GM12891 (cell line): ENCODE measurements at places on chromosomes 2 and 18.

- no peak for DNase-seq
Measured at GRCh38 chr2:120481446-120482194, 135.7 kb downstream of the INHBB start.

DNA sequence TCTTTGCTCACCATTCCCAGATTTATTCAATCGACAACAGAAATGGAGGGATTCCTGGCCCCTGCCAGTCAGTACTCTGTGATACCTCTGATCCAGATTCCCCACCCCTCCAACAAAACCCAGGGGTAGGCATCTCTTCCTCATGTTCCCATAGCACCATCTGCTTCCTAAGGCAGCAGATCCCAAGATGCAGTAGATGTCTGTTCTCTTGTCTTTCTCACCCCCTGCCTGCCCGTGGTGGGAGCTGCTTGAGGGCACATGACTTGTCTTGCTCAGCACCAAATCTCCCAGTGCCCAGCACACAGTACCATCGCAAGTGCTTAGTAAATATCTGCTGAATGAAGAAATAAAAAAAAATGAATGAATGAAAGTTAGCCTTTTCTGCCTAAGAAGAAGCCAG, 98.2 kb downstream of the ZBTB7C start:
- DNase-seq: no peak

- DNase-seq: no peak
Measured at GRCh38 chr18:27363872-27364271, 178.8 kb upstream of the CHST9 start.

DNA sequence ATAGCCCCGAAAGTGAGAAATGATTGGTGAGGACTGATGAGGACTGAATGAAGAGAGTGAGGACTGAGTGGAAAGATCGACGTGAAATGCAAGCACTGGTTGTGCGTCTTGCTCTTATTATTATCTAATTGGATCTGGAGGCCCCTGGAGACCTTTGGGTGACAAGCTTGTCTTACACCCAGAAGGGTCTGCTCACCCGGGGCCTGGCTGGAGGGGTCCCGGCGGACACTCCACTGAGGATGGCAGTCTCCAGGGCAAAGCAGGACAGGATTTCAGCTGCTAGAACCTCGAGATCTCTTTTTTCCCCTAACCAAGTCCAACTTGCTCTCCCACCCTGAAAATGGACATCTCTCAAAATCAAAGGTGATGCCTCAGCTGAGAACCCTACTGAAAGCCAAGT, 160.2 kb downstream of the MYT1L start:
- DNase-seq: no peak

- DNase-seq: no peak
Measured at GRCh38 chr2:183881978-183882377, 716.4 kb upstream of the ZNF804A start.

GRCh38 chr18:50849419-50849821, 29.5 kb upstream of the ME2 start:
- no peak for DNase-seq

- no peak for DNase-seq
Measured at GRCh38 chr2:183255411-183255810, 131.2 kb downstream of the NUP35 start.

- no peak for DNase-seq
Measured at GRCh38 chr2:176495826-176496225, 226.6 kb downstream of the MTX2 start.

GRCh38 chr2:68253219-68254068, 1.1 kb upstream of the PPP3R1 start:
- no peak for DNase-seq

GRCh38 chr18:73979742-73980141, 167.9 kb downstream of the FBXO15 start:
- no peak for DNase-seq

DNA sequence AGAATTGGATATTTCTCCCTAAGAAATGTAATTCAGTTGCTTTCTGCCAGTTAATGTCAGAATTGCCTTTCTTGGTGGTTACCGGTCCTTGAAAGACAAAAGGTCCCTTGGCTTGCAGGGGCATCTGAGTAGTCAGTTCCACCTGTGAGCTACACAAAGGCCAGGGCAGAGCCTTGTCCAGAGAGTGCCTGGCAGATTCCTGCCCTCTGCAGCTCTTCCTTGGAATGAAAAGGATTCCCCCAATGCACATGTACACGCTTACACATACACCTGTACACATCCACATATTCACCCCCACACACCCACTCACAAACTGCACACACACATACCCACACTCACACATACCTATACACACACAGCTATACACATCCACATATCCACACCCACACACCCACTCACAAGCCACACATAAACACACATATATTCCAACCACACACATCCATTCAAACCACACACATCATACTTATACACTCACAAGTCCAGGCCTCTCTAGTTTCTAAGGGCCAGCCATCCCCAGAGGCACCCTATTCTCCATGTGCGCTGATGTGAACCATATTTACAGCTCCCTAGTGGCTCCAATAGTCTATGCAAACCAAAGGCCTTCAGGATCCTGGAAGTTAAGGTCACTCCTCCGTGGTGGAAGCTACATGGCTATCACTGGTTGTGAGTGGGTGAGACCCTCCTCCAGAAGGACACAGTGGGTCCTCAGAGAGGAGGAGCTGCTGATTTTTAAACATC, 9.6 kb downstream of the CYRIA start:
- DNase-seq: no peak

DNA sequence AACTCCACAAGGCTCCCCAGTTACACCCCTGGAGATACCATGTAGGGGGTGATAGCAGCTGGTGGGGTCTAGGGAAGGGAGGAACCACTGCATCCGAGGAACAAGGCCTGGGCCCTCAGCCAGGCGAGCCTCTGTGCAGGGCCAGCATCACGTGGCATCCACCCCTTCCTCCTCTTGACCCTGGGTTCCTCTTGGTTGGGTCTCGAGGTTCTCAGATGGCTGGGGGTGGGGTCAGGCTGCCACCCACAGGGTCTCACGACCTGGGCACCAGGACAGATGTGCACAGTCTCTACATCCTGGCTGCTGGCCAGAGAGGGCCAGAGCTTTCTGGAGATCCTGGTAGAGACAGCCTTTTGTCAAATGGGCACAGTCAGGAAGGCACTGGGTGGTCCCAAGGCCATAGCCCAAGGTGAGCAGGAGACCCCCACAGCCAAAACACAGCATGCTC, 10.4 kb downstream of the HS6ST1 start:
- DNase-seq: no peak

DNA sequence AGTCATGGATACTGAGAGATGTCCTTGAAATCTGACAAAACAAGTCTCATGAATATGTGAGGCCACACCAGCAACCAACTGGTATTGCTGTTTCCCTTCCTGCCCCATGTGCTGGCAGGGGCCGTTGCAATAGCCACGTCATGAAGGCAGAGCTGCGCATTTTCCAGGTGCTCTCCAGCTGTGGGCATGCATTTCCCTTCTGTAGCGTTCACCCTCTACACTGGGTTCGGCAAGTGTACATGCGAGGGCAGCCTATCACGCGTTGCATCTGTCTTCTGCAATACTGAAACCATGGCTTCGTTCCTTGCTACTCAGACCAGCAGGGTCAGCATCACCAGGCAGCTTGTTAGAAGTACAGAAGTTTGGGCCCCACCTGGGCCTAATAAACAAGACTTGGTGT, 17.4 kb downstream of the ARL4C start:
- DNase-seq: no peak

DNA sequence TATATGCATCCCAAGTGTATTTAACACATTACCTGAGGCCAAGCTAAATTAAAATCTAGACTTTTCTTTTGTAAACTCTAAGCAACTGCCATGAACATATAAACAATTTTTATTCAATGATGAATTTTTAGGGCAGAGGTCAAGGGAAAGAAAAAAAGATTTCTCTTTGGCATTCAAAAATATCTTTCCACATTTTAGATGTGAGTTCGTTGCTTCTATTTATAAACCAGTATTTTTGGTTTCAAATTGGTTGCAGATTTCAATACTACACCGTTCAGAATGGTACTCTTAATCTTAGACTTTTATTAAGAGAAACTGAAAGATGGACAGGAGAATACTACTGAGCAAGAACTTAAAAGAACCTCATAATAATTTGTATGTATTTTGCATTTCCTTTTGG, 293.6 kb upstream of the CCDC68 start:
- no peak for DNase-seq
